ENCODE measurements at places on chromosomes 1 and 21.

DNA sequence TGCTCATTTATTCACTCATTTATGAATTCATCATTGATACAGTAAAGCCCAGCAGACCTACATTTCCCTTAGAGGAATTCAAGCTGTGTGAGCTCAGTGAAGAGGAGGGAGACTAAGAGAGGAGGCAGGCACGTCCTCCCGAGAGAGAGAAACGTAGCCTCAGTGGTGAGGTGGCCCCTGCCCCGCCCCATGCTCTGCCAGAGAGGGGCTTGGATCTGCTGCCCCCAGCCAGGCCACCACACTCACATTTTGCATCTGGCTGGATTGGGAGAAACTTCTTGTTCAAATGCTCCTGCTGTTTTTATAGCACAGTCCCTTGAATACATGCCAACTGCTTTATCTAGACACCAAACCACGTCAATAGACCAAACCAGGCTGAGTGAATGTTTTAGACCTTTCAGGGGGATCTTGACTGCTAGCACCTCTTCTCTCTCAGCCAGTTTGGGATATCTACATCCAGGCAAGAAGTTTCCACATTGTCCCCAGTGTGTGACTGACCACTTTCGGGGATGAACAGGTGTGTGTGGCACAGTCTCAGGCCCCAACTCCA, 67.7 kb upstream of the AJAP1 start:
- DNase-seq, result no peak

GRCh38 chr1:195664628-195665027, 943.6 kb downstream of the KCNT2 start:
- DNase-seq, result no peak

GRCh38 chr1:236204656-236205055, 62.3 kb downstream of the GPR137B start:
- DNase-seq, result no peak

- no peak for DNase-seq
These were observed 157.9 kb downstream of the PEX14 start for GRCh38 chr1:10632691-10633090.

DNA sequence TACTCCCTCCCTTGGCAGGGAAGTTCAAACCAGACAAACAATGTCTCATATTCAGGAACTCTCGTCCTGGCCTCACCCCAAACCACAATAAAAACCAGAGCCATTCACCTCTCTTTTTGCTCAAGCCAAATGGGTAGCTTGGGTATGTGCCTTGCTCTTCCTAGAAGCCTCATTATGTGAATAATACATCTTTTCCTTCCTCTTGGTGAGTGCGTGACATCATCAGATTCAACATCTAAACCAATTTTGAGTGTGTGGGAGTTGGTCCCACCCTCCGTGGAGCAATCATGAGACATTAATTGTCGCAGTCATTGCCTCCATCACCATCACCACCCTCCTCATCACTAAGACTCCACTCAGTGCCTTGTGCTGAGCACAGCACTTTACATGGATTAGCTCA, 482.9 kb downstream of the PTPRU start:
- DNase-seq, result no peak

DNA sequence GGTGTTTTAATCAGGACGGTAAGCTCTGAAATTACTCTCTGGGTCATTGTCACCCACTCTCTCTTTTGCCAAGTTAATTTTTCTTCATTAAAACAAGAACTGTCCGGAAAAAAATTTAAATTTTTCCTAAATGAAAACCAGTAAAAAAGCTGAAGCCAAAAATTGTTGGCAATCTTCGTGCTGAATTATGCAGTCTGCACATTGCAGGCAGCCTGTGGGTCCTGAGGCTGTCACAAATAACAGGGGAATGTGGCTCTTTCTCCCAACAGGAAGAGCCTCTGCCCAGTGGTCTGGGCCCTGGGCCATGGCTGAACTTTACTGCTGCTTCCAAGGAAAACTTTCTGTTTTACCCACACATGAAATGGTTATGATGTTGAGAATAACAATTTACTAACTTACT, 153.9 kb upstream of the SPAG17 start:
- DNase-seq, result no peak

GRCh38 chr1:208248991-208249696, 5.0 kb upstream of the PLXNA2 start:
- no peak for DNase-seq

- no peak for DNase-seq
These were observed 35.8 kb upstream of the TDRD10 start for GRCh38 chr1:154466206-154466605.

All from DMS79 (cell line).